Right forelimb (tissue), 1 donor: ENCODE measurements at places on chromosomes 7 and 10.

DNA sequence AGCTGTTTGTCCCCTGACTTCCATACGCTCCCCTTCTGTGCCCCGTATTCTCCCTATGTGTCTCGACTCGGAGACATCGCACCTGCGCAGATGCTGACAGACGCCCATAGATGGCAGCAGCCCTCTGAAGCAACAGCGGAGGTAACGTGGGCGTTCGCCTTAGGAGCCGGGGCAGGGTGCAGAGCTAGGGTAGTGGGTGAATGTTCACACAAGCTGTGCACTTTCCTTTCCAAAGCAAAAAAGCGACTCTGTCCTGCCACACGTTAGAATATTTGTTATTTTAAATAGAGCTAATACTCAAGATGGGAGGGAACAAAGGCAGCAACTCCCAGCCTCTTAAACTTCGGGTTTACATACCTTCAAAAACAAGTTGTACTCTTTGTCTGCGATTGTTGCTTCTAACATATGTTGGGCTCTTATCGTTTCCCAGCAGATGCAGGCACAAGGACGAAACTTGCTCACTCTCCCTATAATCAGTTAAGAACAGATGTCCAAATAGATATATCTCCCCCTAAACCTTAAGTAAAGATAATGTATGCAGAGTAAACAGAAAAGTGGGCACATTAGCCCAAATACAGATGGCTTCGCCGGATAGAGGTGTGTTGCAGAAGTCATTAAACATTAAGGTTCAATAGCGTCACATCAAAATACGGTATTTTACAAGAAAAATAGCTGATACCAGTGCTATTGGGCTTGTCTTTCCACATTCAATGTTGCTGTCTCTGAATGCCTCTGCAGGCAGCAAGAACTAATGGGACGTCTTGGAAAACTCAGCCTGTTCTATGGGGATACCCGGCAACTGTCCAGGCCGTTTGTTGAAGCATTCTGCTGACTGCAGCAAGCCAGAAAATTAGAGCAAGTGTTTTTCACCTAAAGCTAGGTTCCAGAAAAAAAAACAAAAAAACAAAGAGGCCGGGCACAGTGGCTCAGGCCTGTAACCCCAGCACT, 340.3 kb upstream of the PRKCQ start:
- DNase-seq = peak; percentile 67

GRCh38 chr10:110788620-110789385, 82.9 kb upstream of the PDCD4 start:
- no peak for DNase-seq

GRCh38 chr7:108073305-108074070, 56.7 kb downstream of the LAMB4 start:
- no peak for DNase-seq

GRCh38 chr10:71748671-71749191, 24.6 kb downstream of the VSIR start:
- peak; percentile 73 for DNase-seq

DNA sequence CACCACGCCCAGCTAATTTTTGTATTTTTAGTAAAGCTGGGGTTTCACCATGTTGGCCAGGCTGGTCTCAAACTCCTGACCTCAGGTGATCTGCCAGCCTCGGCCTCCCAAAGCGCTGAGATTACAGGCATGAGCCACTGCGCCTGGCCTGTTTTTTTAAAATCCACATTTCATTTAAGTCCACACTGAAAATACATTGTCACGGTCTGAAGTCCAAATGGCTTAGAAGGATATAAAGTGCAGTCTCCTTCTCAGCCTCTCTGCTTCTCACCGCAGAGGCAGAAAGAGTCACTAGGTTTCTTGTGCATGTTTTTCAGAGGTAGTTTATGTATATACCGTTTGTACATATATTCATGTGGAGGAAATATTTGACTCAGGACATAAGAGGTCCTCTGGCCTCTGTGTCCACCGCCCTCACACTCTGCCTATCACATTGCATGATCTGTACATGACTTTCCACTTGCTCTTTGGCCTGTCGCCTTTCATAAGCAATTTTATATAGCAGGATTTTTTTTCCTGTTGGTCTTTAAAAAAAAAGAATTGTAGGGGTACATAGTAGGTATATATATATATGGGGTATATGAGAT, 42.9 kb downstream of the BLNK start:
- no peak for DNase-seq

DNA sequence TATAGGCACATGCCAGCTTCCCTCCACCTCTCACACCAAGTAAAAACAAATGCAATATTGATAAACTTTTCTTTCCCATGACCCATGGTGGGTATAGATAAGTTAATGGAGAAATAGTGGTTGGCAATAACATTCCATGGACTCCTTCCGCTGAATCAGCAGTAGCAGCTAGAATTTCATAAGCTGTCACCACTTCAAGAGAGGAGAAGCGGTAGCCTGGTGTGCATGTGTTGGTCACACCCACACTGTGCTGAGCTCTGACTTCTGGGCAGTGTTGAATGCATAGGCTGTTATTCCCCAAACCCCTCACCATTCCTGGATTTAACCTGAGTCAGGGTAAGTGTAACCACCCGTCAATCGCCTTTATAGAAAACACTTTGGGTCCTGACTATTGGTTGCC, 32.5 kb upstream of the BMPER start:
- DNase-seq = no peak

DNA sequence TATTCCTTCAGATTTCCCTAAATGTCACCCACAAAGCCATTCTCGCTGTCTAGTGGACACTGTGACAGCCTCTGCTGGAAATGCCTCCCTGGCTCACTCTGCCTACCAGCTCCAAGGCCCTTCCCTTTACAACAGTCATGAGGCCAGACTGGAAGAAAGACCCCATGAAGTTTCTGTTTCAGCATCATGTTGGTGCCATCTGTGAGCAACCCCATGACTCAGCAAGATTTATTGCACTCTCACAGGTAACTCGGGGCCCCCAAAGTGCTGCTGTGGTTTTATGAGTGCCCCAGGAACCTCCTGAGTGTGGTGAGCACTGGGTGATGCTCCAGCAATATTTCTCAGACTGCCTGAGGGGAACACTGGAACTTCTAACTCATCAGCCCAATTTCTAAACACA, 218.6 kb downstream of the ZNF33B start:
- DNase-seq = no peak

DNA sequence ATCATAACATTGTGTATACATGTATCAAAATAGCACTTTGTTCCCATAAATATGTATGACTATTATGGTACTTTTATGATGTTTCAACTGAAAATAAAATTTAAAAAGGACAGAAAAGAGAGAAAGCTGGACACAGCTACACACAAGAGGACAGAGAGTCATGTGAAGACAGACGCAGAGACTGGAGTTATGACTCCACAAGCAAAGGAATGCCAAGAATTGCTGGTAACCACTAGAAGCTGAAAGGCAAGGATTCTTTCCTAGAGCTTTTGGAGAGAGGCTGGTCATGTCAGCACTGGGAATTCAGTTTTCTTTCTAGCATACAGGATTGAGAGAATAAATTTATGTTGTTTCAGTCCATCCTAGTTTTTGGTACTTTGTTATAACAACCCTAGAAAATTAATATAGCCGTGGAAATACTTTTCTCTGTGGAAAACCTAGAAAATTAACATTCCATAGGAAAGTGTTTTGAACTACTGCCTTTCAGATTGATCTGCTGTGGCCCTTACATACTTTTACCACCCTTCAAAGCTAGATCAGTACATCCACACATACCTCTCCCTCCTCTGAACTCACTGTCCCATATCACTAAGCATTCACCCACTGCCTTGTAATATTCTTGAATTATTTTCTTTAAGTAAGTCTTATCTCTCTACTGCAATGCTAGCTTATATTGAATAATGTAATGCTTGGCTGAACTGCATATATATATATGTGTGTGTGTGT, 575.3 kb downstream of the IPMK start:
- no peak for DNase-seq

DNA sequence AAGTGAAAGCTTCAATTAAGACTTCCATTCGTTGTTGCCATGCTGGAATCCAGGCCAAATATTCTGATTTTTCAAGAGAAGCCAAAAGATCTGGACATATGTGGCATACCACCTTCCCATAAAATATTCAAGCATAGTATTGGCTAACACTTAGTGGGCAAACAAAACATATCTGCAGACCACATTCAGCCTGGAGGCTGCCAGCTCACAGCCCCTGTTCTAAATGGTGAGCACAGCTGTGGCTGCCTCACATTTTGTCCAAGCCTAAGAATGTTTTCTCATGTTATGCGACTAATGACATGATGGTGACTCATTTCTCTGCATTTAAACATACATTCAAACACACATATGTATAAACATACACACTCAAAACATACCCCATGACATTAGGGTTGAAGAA, 10.6 kb upstream of the CALU start:
- DNase-seq = no peak

DNA sequence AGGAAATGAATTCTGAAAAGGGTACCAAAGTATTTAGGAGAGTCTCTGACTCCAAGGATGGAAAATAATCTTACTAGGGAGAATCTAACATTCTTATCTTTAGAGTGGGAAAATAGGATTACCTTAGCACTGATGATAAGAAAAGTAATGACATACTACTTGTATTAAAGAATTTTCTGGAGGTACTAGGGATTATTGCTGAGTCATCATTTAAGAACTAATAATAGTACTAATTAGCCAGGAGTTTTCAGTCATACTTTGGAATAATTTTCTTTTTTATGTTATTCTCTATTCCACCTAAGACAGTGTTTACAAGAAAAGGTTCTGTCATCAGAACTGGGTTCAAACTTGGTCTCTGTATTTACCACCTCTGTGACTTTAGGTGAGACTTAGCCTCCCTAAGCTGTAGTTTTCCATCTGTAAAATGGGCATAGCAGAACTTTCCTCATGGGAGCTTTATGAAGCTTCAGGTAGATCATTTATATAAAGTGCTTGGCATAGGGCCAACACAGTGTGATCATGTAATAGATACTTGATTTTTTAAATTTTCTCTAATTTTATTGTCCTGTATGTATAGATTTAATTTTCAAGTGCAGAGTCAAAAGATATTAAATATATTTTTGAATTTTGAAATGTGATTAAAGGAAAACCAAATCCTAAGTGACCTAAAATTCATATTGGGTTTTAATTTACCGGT, 20.4 kb downstream of the ITGB8 start:
- DNase-seq = no peak

DNA sequence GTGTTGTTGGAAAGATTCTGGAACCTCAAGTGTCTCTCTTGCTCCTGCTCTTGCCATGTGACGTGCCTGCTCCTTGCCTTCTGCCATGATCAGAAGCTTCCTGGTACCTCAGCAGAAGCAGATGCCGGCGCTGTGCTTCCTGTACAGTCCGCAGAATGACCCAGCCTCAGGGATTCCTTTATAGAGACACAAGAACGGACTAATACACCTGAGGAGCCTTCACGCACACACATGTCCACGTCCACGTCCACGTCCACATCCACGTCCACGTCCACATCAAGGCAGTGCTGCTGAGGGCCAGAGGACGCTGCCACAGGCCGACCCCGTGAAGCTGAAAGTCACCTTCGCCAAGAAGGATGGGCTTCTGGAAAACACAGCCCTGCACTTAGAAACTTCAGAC, 190.1 kb downstream of the MAD1L1 start:
- DNase-seq = no peak

DNA sequence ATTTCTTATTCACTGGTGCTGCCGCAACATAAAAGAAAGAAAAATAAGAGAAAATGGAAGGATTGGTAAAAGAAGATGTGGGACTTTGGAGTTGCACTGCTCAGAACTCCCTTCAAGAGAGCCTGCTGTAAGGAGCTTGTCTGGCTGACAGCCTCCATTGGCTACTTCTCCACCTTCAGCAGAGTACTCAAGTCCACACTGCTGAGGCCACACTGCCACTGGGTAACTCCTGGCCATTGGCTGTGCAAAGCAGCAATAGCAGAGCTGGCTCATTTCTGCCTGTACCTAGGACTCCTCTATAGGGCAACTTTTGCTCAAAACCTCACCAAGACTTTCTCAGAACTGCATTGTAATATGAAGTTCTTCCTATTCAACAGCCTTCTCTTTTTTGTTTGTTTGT, 38.7 kb upstream of the PCLO start:
- no peak for DNase-seq

DNA sequence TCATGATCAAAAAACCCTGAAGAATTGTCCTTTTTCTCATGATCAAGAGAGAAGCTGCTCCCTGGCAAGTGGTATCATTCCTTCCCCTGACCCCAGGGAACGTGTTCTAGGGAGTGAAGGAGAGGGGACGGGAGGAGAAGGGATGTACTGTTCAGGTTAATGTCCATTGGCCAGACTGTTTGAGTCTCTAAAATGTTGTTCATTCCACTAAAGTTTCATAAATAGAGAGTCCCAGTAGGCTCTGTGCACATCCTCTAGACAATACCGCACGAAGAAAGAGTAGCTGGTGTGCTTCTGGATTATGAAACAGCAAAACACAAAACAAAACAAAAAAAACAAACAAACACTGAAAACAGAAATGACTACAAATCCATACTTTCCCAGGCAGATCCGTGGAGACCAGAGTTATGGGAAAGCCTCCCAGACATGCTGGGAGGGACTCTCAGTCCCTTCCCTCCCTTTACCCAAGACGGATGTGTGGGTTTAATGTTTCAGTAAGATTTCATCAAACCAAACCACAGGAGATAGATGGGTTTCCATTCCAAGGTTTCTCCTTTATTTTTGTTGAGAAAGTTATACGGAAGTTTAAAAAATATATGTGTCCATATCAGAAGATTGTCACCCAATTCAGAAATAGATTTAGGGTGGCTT, 66.5 kb upstream of the TNS3 start:
- DNase-seq = no peak

DNA sequence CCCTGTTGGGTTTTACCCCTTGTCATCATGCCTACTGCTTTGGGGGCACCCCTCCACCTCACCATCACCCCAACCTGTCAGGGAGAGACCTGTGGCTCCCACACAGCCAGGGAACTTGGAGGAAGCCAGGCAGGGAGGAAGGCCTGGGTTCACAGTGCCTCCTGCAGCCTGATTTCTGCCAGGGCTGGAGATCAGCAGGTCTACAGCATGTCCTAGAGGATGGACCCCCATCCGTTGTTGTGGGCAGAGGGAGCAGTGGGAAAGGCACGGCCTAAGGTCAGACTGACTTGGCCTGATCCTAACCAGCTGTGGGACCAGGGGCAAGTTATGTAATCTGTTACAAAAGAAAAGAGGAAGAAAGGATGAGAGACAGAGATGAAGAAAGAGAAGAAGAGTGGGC, 28.2 kb downstream of the ZCCHC24 start:
- DNase-seq = no peak

DNA sequence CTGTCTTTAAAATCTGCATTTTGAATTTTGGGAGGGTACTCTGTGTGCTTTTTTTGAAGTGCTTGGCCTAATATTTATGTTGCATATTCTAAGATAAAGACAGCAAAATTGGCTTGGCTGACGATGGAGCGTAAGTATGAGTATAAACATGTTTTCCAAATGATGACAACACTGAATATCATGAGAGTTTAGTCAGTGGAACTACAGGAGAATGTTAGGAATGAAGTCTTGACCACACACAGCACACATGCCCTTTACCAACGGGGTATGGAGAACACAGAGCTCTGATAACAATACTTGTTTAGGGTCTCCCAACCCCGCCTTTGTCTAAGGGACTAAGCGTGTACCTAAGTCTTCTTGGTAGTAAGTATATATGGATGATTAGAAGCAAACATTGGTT, 253.9 kb upstream of the FZD8 start:
- DNase-seq = no peak
